ENCODE measurements at places on chromosomes 12 and 14.

GRCh38 chr14:30874120-30874998, at the start of gene COCH:
Gene COCH (plus strand): TSS chr14:30874559. CDS start chr14:30874939, 380 bp downstream.
- peak; percentile 32 for DNase-seq

GRCh38 chr12:132451172-132451835, 38.6 kb upstream of the FBRSL1 start:
- DNase-seq = no peak

- no peak for DNase-seq
These were observed 1.3 kb upstream of the MAP3K9 start for GRCh38 chr14:70810621-70811020.

- DNase-seq = no peak
These were observed 164.6 kb downstream of the GCH1 start for GRCh38 chr14:54738009-54738408.

GRCh38 chr12:12804432-12804886, 8.7 kb upstream of the DDX47 start:
- no peak for DNase-seq

- DNase-seq = no peak
These were observed 127.7 kb upstream of the SLCO1C1 start for GRCh38 chr12:20567413-20567812.

- DNase-seq = no peak
These were observed at the start of gene RAB35 for GRCh38 chr12:120116441-120116791. Gene RAB35 (minus strand): TSS chr12:120116753. CDS start chr12:120116650, 103 bp downstream.

DNA sequence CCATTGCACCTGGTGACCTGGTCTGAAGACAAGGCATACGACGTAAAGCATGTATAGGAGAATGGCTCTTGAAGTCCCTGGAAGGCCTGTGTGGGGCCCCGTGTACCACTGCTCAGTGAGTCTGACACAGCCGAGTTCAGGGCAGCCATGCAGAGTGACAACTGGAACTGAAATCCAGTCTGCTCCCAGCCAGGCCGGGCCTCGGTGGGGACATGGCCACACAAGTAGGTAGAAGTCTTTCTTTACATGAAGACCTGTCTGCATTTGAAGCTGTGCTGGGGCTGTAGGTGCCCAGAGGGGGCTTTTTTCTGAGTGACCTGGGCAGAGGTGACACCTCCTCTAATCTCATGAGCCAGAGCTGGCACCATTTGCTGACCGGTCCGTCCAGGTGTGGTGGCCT, 35.7 kb downstream of the ADGRD1 start:
- no peak for DNase-seq

GRCh38 chr14:22474730-22475351, 114.2 kb downstream of the DAD1 start:
- no peak for DNase-seq

DNA sequence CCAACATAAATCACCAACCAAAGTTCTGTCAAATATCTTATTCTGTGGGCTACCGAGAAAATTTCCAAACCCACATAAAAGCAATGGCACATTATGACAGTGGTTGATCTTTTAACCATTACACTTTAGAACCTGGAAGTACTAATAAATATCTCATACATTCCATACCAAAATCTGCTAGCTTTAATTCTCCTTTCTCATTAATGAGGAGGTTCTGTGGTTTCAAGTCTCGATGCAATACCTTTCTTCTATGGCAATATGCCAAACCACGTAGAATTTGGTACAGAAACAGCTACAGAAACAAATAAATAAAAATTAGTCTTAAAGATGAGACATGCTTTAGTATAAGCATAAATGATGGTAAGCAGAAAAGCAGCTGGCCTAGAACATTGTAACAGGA, 100.7 kb downstream of the ELK3 start:
- DNase-seq = no peak

DNA sequence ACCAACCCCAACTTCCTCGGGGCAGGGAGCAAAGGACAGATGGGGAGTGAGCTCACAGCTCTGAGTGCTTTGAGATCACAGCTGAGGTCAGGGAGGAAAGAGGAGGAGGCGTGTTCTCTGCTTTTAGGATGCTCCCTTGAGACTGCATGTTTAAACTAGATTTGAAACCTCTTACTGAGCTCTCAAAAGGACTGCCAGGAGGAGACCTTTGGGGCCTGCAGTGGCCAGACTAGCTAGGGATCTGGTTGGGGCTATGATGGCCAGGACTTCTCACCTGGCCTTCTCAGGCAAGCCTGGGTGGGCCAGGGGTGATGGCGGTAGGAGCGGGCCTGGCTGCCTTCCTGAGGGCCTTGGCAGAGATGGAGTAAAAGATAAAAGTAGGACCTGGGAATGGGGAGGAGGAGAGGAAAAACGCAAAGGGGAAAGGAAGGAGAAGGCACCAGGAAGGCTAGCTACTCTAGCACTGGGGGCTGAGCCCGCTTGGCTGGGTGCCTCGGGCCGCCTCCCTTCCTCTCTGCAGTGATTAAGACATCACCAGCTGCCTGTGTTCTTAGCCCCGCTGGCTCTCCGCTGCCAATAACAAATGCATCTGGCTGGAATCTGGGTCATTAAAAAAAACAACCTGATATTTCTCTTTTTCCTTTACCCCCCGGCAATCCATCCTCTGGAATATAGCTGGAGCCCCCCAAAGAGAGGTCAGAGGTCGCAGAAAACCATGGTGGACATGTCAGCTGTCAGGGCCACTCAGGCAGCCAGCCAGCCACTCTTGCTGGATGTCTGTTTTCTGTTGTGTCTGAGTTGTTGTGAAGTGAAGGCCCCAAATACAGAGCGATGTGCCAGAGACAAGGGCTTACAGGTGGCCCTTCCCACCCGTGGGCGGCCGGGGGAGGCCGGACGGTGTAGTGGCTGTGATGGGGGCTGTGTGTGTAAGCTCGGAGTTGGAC, 141.3 kb downstream of the TSPAN9 start:
- no peak for DNase-seq

DNA sequence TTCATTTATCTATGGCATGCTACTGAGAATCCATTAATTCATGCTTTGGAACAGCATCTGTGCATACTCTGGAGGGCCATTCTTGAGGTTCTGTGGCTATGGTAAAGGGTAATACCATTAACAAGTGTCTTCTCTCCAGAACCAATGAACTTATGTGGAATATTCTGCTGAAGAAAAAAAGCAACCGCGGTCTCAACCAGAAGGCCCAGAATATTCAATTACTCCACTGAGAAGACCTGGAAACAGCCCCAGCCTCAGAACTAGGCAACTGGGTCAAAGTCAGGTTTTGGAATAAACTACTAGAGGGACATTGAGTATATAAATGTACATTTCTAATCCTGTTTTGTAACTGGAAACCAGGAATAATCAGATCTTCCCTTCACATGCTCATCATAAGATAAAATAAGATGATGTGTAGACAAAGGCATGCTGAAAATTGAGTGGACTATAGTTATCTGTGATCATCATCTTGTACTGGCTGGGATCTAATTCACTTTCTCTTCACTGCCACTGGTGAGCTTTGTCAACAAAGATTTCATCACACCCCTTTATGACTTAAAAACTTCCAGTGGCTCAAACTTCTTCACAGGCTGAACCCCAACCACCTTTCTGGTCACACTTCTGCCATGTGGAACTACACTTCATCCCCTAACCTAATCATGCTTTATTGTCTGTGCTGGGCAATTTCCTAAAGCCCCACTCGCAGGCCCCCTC, 6.0 kb downstream of the SPTB start:
- no peak for DNase-seq

DNA sequence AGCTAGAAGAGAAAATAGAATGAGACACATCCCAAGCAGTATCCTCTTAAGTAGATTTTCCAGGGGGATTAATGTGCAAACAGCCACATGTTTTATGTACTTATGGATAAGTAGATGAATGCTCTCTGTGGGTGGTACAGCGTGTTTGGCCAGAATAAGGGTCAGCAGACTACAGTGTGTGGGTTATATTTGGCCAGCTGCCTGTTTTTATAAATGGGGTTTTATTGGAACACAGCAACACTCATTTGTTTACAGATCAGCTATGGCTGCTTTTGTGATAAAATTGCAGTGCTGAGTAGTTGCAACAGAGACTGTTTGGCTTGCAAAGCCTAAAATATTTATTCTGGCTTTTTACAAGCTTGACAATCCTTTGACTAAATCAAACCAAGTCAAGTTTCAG, 780.2 kb upstream of the SEL1L start:
- no peak for DNase-seq

GRCh38 chr12:88153959-88154358, 11.9 kb downstream of the TMTC3 start:
- DNase-seq = no peak

DNA sequence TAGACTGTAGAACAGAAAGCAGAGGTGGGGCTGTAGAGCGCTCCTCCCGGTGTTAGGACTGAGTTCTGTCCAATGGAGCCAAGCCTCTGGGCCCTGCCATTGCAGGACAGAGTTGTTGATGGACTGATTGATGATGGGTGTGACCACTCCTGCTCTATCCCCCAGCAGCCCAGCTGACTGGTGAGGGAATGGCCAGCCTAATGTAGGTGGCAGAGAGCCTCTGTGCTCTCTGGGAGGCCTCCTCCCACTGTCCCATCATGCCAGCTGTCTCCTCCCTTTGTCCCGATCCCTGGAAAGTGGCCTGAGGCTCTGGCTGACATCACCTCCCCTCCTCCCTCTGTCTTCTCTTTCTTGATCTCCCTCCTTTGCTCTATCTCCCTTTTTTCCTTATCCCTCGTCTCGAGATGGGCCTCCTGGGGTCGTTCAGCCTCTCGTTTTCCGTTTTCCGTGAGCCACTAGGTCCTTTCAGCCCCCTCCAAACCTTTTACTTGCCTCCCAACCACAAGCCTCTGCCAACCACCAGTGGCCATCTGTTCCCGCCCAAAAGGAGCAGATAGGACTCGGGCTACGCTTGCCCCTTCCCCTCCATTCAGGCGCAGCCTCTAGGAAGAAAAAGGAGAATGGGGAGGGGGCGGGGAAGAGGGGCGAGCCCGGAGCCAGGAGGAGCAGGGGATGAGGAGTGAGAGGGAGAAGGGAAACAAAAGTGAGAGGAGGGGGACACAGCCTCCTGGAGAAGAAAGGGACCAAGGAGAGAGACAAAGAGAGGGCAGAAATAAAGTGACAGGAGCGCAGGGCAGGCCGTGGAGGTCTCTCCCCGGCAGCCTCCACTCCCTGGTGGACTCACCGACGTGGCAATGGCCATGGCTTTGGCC, 572 bp downstream of the EFS start:
- no peak for DNase-seq

DNA sequence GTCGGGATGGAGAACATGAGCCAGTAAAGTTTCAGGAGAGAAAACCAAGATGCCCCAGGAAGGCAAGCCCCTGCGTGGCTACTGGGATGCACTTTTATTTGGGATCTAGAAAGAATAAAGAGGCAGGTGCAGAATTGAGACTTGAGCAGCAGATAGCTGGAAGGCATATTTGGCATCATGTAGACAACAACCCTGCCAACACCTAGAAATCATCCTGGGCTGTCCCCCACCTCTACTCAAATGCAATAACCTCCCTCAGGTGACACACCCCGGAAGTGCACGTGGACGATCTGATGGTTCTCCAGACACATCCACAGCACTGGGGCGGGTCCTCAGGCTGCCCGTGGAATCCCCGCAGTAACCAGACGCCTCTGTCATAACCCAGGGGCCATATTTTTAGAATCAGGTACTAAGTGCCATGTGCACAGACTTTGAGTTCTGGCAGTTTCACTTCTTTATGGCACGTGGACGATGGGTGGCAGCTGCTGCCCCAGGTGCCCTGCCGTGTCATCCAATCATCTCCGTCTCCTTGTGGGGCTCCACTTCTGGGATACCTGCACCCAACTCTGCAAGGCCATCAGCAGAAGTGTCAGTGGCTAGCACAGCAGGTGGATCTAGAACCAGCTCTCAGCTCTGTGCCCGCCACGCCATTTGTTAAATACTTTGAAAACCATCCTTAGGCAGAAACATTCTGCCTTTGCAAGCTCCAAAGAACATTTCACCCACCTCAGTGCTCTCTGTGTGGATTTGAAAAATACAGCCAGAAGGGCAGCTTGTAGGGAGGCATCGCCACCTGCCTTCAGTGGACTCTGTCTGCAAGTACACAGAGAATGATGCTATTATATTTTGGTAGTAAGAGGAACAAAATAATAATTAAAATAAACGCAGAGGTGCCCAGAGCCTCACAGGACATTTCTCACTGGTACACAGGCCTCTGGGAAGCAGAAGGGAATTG, 771.7 kb upstream of the TMEM132C start:
- DNase-seq = no peak

GRCh38 chr12:51874486-51874885, 13.4 kb upstream of the ANKRD33 start:
- DNase-seq = no peak

GRCh38 chr12:60278209-60278608, 682.4 kb downstream of the SLC16A7 start:
- DNase-seq = no peak

- no peak for DNase-seq
These were observed 41.5 kb downstream of the PITPNM2 start for GRCh38 chr12:123109319-123109772.

DNA sequence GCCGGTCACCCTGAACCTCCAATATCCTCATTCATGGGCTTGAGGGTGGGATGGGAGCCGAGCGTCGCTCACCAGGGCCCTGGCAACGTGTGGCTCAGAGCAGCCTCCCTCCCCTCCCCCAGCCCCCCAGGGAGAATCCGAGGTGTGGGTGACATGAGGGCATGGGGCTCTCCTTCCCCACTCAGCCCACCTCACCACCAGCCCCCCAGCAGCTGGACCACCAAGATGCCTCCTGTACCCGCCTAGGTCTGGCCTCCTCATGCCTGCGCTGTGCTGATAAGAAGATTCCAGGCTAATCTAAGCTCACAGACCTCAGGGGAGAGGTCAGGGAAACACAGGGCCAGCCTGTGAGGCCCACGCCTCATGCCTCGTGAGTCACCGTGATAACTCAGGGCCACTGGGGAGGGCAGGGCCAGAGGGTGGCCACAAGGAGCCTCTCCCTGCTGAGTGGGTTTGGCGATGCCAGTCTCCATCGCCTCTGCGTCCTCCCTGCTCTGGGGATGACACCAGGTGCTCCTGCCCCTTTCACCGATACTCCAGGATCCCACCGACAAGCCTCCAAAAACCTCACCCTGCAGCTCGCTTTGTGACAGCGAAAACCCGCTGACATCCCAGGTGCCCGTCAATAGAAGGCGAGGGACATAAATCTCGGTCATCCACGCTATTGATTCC, 56.9 kb downstream of the TESC start:
- DNase-seq = no peak

DNA sequence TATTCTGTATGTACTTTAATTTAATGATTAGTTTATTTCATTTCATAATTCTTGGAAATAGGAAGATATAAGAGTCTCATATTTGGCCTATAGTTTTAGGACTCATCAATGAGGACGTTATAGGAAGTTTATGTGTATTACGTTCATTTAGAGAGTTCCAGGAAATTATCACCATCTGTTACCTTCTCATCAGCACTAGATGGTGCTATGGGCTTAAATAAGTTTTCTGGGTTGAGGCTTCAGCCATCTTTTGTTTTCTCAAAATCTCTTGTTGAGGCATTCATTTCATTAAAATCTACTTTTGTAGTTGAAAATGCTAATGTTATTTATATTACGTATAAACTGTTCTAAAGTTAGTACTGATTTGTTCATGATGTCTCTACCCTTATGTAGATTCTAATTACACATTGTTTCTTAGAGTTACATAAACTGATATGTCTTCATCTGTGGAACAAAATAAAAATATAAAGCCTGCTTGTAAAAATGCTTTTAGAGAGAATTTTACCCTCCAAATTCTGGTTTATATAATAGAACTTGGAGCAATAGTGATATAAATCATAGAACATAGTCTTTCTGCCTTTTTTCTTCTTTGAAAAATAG, 89.2 kb downstream of the CFAP54 start:
- DNase-seq = peak; percentile 5

Data from CD14-positive monocyte (primary cell).